Effector memory CD4-positive, alpha-beta T cell (primary cell): ENCODE measurements at places on chromosomes 5 and 9.

GRCh38 chr5:68215208-68215897 lies at the start of gene PIK3R1:
PIK3R1 (plus strand) TSS chr5:68215756; CDS start chr5:68226676, 10,920 bp downstream.
- peak; percentile 86 for DNase-seq

GRCh38 chr5:65663804-65664521 lies 39.1 kb downstream of the SHLD3 start:
- no peak for DNase-seq

- no peak for DNase-seq
Observed at GRCh38 chr5:68200288-68200687, 15.3 kb upstream of the PIK3R1 start.

DNA sequence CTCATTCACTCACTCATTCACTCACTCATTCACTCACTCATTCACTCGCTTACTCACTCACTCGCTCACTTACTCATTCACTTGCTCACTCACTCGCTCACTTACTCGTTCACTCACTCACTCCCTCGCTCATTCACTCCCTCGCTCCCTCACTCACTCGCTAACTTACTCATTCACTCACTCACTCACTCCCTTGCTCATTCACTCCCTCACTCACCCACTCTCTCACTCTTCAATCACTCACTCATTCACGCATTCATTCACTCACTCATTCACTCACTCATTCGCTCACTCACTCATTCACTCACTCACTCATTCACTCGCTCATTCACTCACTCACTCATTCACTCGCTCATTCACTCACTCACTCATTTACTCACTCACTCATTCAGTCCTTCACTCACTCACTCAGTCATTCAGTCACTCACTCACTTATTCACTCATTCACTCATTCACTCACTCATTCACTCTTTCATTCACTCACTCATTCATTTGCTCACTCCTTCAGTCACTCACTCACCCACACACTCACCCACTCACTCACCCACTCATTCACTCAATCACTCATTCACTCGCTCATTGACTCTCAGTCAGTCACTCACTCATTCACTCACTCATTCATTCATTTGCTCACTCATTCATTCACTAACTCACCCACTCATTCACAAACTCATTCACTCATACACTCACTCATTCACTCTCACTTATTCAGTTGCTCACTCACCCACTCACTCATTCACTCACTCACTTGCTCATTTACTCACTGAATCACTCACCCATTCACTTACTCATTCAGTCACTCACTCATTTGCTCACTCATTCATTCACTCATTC lies 36.0 kb upstream of the NOTCH1 start:
- DNase-seq, result no peak

DNA sequence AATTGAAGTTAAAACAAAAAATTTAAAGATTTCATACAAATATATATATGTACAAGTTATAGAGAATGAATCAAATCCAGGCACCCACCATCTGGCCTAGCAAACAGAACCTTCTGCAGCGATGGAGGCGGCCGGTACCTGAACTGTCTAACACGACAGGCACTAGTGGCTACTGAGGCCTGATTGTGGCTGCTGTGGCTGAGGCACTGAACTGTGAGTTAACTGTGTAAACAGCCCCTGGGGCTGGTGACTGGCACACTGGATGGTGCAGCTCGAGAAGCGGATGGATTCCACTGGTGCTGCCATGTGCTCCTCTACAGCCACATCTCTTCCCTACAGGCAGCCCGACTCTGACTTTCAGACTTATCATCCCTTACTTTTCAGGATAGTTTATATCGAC lies 82.4 kb downstream of the RAPGEF1 start:
- no peak for DNase-seq

- no peak for DNase-seq
Observed at GRCh38 chr5:174794931-174795672, 70.7 kb downstream of the MSX2 start.

- no peak for DNase-seq
Observed at GRCh38 chr5:58239045-58239444, 220.8 kb downstream of the PLK2 start.

GRCh38 chr5:72157625-72157962 lies 50.3 kb downstream of the MAP1B start:
- DNase-seq, result no peak

- DNase-seq, result no peak
Observed at GRCh38 chr5:163822548-163822947, 317.1 kb downstream of the MAT2B start.

DNA sequence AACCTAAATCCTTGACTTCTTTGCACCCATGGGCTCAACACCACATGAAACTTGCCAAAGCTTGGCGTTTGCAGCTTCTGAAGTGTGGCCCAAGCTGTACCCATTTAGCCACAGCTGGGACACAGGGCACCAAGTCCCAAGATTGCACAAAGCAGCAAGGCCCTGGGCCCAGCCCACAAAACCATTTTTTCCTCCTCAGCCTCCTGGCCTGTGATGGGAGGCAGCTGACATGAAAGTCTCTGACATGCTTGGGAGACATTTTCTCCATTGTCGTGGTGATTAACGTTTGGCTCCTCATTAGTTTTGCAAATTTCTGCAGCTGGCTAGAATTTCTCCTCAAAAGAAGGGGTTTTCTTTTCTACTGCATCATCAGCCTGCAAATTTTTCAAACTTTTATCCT lies 32.0 kb downstream of the ACTL7B start:
- DNase-seq, result no peak

GRCh38 chr9:17907779-17908508 lies 329.1 kb downstream of the SH3GL2 start:
- no peak for DNase-seq

GRCh38 chr5:58405175-58405574 lies 54.7 kb downstream of the PLK2 start:
- no peak for DNase-seq

- DNase-seq, result no peak
Observed at GRCh38 chr9:136609838-136610311, 52.8 kb upstream of the EGFL7 start.

GRCh38 chr5:175544108-175544511 lies 65.8 kb downstream of the SFXN1 start:
- DNase-seq, result no peak

- no peak for DNase-seq
Observed at GRCh38 chr5:67425514-67425913, 228.9 kb upstream of the CD180 start.

DNA sequence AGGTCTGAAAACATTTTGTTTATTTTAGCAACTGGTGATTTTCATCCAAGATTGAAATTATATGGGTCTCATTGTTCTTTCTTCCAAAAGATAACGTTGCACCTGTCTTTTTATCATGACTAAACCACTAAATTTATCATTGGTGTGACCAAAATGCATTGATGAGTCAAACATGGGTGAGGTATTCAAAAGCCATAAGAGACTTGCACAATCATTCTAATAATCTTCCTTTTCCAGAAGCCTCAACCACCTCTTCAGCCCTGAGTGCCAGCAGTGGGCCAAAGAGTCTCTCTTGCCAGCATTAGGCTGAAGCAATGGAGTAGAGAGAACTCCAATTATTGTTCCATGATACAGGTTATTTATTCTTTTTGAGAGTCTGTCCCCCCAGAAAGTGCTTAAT lies 198.9 kb downstream of the LURAP1L start:
- DNase-seq, result no peak

DNA sequence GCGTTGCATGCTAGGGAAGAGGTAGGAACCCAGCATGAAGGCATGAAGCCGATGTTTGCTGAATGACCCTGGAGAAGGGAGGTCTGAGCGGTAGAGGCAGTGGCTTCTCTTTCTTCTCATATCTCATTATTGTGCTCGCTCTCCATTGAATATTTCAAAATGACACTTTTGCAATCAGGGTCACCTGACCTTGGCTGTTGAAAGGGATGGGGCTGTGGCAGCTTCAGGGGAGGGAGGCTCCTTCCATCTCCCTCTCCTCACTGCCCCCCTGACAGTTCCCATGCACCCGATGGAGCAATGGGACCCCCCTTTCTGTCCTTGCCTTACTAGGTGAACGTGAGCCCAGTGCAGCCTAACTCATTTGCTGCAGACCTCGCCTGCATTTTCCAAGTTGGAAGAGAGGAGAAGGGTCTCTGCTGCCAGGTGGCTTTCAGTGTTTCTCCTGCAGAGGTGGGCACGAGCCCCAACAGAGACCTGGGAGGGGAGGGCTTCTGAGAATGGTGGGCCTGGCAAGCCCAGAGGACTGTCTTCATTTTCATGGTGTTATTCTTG lies 17.9 kb downstream of the STC2 start:
- no peak for DNase-seq

- no peak for DNase-seq
Observed at GRCh38 chr9:21657966-21658667, 144.3 kb upstream of the MTAP start.
